ENCODE measurements at places on chromosomes 16 and 17.
A peak's percentile ranks its signal among the peaks of the same experiment; 100 is the strongest.

- peak; percentile 59 for DNase-seq
These were observed 1.0 kb downstream of the NOG start for GRCh38 chr17:56594320-56595107.

GRCh38 chr16:8796469-8797363 is 723 bp downstream of the TMEM186 start:
- DNase-seq: no peak

DNA sequence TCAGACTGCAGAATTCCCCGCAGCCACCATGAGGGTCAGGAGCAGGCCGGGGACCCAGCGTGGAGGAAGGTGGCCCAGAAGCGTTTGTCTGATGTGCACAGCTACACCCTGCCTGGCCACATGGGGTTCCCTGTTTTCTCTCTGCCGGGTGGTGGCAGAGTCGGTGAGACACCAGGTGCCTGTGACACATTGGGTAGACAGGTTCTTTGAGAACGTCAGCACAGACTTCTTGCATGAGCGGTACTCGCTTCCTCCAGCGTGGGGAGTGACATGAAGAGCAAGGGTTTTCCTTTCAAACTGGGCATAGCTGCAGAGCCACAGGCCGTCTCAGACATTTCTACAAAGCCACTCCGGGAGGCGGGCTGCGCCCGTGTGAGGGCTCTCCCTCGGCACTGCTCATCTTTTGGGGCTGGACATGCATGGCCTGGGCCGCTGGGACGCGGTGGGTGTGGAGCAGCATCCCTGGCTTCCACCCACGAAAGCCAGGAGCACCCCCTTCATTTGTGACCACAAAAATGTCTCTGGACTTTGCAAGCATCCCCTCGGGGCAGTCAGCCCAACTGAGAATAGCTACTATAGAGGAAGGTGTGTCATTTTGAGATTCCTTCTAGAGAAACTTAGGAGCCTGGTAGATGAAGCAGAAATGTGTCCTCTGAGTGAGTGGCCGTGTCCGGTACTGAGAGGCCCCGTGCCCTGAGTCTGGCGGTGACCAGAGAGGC is 26.0 kb downstream of the NME3 start:
- DNase-seq: no peak

- peak; percentile 66 for DNase-seq
These were observed 20.0 kb upstream of the WFIKKN1 start for GRCh38 chr16:610513-611381.

- no peak for DNase-seq
These were observed 25.4 kb downstream of the RTN4RL1 start for GRCh38 chr17:1999557-2000251.

GRCh38 chr16:67865318-67865717 is 7.5 kb upstream of the EDC4 start:
- DNase-seq: no peak

DNA sequence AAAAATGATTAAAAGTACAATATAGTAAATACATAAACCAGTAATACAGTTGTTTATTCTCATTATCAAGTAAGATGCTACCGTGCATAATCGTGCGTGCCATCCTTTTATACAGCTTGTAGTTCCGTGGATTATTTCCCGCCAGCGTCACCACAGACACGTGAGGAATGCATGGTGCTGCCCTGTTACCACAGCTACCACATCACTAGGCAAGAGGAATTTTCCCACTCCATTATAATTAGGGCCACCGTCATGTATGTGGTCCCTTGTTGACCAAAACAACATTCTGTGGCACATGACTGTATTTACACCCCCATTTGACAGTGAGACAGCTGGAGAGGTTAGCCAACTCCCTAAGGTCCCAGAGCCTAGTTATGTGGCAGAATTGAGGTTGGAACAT is 30.5 kb upstream of the LGALS9 start:
- no peak for DNase-seq

Data from activated naive CD4-positive, alpha-beta T cell treated with anti-CD3 and anti-CD28 coated beads, Interleukin-2, amount 50 U/mL, for 72 hours (primary cell).